ENCODE measurements at places on chromosomes 1 and 21.

- no peak for DNase-seq
Observed at GRCh38 chr21:44880405-44881197, 7.1 kb upstream of the PTTG1IP start.

DNA sequence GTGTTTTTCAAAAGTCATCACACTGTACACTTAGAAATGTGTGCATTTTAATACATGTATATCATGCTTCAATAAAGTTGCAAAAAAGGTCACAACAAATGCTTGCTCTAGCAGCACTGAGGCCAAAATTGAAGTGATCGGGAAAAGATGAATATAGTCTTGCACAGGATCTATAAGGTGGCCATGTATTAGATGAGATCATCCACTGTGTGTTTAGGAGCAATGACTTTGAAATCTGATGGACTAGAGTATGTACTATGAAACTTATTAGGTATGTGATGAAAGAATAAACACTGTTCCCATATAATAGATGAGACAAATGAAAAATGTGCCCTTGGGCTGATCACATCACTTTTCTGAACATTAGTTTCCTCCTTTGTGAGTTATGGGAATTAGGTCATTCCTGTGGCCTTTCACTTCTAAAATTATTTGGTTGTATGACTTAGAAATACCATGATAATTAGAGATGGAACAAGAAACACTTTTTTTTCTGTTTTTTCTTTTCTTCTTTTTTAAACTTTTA, 984.6 kb downstream of the ADGRL2 start:
- DNase-seq, result no peak

- no peak for DNase-seq
Observed at GRCh38 chr1:152954436-152954835, 7.4 kb downstream of the SPRR5 start.

- DNase-seq, result no peak
Observed at GRCh38 chr1:167706931-167707877, 14.6 kb upstream of the MPZL1 start.

DNA sequence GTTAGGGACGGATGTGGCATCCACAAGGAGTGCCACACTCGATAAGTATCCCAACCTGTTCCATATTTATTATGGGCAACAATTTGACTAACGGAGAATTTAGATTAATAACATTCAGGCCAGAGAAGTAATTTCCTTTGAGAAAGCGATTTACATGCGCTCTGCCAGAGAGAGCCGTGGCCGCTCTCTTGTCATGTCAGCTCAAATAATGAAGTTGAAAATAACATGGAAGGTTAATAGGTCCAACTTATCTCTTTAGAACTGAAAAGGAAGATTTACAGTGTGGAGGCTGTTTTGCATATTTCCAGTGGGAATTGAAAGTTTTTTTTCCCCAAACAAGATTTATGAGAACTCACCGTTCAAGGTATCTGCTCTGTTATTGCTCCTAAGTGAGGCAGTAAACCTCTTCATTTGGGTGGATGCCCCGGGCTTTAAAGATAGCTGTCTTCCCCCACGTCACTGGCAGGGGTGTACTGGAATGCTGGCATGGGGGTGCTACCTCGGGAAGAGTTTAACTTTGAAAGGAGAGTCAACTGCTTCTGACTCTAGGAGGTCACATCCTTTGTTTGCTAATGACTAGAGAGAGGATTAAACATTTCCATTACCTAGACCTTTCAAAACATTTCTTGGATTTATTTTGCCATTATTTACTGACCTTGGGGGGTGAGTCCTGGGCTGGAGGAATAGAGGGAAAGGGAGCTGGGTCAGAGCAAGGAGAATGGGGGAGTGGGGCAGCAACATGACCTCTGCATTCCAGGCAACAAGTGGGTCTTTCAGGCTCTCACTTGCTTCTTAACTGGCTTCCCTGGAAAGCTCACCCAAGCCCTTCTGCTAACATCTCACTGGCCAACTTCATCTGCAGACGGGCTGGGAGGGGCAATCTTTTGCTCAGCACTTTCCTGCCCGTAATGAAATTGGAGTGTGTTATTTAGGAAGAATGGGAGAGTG, 204.2 kb downstream of the CAMTA1 start:
- no peak for DNase-seq

- DNase-seq, result peak; percentile 63
Observed at GRCh38 chr1:152034654-152035538, 1.9 kb downstream of the S100A11 start.

- DNase-seq, result no peak
Observed at GRCh38 chr21:45338311-45339017, 50.8 kb upstream of the POFUT2 start.

DNA sequence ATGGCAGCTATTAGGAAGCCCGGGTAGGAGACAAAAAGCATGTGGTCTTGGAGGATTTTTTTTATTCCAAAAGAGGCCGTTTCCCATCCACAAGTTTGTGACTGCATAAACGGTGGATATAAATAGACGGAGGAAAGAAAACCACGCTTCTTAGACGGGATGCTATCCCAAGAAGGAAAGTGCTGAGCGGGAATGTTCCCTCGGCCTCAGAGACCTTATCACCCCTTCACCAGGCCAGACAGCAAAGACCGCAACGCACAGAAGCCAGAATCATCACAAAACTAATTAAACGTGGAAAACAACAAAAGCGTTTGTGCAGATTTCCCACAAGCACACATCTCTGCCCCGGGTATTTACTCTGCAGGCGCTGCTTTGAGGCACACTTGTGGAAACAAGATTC, 43.2 kb downstream of the HLCS start:
- DNase-seq, result no peak

GRCh38 chr1:101236516-101237228, at the start of gene S1PR1:
TSS of gene S1PR1 (plus strand) at chr1:101237019. CDS start at chr1:101238985, 1,966 bp downstream.
- DNase-seq, result peak; percentile 29

GRCh38 chr1:213440766-213441165, 389.7 kb downstream of the RPS6KC1 start:
- no peak for DNase-seq

DNA sequence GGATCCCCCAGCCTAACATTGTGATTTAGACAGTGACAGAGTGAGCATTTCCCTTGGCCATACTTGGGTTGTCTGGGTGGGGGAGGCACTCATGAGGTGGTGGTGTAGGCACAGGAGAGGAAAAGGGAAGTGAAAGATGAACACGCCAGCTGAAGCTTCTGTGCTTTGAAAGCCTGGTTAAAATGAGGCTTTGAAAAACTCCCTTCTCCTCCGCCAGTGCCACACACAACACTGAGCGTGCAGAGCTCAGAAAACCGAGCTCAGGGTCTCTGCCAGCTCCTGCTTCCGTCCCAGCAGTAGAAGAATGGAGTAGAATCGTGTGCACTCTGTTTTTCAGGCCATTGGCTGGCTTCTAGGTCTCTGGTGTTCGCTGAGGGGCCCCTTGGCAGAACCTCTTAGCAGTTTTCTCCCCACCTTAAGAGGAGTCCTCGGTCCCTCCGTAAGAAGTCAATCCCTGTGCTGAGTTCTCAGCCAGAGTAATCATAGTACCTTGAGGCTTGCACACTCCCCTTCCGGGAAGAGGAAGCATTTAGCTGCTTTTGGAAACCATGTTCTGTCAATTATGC, 12.9 kb downstream of the PLEKHM2 start:
- no peak for DNase-seq

GRCh38 chr21:28220680-28221079, 772.0 kb downstream of the LTN1 start:
- DNase-seq, result no peak

DNA sequence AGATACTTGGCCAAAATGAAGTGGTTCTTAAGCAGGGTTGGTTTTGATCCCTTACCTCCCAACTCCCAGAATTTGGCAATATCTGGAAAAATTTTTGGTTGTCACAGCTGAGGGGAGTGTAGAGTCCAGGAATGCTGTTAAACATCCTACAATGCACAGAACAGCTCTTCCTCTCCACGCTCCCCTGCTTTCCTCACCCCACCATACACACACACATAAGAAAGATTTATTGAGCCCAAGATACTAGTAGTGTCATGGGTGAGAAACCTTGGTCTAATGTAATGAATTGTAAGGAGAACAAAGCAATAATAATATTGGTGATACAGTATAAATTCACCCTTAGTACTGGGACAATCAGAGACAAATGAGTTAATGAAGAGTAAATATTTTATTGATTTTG, 47.8 kb downstream of the ASB17 start:
- DNase-seq, result no peak

GRCh38 chr1:116391185-116391584, 18.1 kb downstream of the ATP1A1 start:
- DNase-seq, result no peak

- DNase-seq, result no peak
Observed at GRCh38 chr21:39033878-39034589, 149.2 kb downstream of the PSMG1 start.

- no peak for DNase-seq
Observed at GRCh38 chr1:8541961-8542521, 224.1 kb downstream of the SLC45A1 start.

DNA sequence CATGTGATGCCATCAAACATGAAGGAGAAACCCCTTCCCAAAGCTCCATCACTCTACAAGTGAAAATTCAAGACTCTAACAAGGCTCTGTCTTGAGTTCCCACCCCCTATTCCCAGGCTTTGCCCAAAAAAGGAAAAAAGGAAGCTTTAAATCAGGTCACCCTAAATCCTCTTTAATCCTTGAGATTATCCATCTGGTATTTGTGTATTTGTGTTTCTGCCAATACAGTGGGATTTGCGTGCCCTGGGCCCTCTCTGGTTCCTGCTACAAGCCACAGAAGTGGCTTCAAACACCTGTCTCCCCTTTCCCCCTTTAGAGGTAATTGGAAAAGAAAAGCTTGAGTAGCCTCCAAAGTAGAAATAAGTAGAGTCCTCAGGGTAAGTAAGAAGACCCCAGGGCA, 120.4 kb downstream of the EDEM3 start:
- DNase-seq, result no peak

DNA sequence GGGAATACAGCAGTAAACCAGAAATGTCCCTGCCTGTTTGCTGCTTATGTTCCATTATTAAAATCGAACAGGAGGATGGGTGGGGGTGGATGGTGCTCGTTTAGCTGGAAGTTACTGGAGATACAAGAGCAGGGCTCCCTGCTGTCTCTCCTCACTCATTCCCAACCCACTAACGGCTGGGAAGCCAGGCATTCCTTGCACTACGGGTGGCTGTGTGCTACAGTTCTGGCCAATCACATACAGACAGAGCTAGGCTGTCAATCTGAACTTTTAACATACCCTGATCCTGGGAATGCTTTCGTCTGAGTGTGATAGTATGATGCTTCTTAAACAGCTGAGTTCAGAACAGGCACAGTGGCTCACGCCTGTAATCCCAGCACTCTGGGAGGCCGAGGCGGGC, 7.0 kb downstream of the SIPA1L2 start:
- DNase-seq, result no peak

GRCh38 chr21:39364949-39365348, 16.1 kb upstream of the HMGN1 start:
- DNase-seq, result no peak

DNA sequence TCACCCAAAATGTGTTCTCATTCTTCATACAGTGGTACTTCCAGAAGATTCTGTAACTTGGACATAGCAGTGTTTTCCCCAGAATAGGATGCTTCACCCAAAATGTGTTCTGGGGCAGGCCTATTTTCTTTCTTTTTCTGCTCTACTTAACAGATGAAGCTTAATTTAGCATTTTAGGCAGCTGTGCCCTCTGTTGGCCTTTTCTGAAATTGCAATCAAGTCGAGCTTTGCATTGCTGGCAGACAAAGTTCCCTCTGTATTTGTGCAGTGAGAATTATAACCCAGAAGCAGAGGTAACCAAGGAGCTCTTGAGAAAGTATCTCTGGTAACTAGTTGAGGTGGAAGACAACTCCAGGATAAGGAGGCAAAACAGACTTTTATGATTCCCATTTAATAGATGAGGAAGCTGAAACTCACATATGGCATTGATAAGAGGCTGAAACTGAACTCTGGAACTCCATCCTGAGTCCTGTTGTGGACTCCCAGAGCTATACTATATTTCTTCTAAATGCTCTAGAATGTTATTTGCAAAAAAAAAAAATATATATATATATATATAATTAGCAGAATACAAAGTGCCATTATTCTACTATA, 50.3 kb upstream of the L1TD1 start:
- DNase-seq, result peak; percentile 39

DNA sequence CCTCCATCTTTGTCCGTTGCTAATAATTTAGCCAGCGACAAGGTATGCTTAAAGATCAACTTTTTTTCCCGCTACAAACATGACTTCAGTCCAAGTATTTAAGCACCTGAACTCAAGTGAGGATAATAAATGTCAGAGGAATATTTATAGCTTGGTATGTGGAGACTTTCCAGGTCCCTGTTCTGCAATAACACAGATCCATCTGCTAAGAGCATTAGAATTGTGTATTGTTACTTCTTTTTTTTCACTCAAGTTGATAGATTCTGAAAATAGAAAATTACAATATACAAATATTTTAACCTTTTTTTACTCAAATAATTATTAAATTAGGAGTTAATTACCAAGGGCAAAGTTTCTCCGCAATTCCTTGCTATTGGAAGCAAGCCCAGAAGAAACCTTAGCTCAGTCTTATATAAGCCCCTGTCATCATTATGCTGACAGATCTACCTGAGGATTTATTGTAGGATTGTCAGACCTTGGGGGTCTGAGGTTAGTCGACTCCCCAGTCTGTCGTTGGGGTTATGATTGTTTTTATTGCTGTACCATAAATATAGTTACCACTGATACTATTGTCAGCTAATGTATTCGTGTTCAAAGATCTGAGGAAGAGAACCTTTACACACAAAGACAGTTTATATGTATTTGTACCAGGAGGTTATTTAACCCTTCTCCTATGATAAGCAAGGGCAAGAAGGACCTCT, 337.9 kb downstream of the TBX15 start:
- DNase-seq, result no peak

GRCh38 chr1:53219711-53220110, 723 bp downstream of the CZIB start:
- DNase-seq, result no peak

DNA sequence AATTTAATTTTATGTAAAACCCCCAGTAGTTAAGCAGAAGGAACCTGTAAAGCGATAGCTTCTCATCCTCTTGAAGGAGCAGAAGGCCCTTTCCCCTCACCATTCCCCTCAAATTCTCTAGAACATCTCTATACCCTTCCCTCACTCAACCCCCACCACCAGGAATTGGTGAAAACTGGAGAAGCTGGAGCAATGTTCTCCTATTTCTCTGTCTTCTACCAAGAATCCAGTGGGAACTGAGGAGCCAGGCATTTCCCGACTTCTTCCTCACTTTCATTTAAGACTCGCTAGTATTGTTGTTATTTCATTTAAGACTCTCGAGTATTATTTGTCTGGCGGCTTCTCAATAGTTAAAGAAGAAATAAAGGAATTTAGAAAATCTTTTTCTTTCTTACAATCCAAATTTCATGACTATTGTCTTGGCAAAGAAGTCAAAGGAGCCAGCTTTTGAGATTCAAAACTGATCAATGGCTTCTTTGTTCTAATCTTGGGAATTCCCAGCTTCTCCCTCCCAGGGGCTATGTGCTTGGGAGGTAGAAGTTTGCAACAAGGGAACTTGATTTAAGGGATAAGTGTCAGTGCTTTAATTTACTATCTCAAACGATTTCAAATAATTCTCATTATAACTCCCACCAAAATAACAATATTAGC, 253.3 kb upstream of the ADGRL2 start:
- DNase-seq, result no peak

- no peak for DNase-seq
Observed at GRCh38 chr1:114794038-114794437, 13.6 kb upstream of the SIKE1 start.

GRCh38 chr1:200473698-200474371, 64.0 kb upstream of the ZNF281 start:
- no peak for DNase-seq
